ENCODE measurements at places on chromosomes 3 and 15.

- DNase-seq: no peak
These were observed 26.1 kb upstream of the TM4SF4 start for GRCh38 chr3:149448331-149448831.

GRCh38 chr15:81001152-81002008 lies 657 bp downstream of the TLNRD1 start:
- DNase-seq: peak; percentile 54

DNA sequence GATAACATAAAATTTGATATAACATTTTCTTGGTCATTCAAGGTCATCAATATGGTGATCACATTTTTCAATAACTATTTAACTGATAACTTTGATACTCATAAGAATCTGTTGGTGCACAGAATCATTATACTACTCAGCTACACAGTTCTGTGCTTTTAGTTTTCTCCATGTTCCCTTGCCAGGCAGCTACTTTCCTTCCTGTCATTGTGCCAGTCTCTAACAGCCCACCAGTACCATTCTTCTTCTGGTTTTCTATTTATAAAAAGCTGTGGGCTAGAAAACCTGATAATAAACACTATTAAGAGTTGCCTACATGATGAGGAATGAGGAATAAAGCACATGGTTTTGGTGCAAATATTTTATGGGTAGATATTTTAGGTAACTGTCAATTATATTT lies 77.6 kb downstream of the C3orf80 start:
- DNase-seq: no peak

DNA sequence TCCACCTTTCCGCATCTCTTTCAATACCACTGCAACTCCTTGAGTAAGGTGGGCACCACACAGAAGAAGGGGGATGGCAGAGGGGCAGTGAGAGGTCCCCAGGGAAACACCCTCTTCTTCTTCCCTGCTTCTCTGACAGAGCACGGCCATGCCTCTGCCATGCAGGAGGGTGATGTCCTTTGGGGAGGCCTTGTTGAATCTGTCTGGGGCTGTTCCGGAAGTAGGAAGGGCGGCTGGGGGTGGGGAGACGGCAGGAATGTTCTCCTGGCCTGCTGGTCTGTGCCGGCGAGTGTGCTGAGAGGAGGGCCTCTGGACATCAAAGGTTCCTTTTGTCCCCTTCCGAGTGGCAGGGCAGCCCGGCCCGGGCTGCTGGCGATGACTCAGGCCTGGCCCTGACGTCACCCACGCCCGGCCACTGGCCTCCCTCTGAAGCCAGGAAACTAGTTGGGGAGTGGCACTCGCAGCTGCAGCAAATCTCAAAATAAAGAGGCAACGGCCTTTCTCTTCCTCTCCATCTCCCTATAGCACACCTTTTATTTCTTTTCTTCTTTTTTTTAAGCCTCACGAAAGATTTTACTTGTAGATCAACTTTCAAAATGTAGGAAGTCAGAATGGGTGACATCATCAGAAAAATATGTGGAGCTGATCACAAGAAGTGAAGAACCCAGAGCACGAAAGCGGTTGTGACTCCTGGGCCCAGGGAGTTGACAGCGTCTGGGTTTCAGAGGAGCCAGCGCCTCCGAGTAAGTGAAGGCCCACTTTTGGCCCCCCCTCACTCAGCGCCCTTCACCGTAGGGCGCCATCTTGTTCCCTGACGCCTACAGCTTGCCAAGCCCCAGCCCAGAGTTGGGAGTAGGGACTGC lies at the start of gene ZBTB38:
TSS of gene ZBTB38 (plus strand) at position 443 of the 863 bp plus-strand sequence. CDS start 73,885 bp downstream, outside the sequence.
- no peak for DNase-seq

GRCh38 chr3:124316034-124316287 lies 324.0 kb upstream of the ROPN1 start:
- no peak for DNase-seq

DNA sequence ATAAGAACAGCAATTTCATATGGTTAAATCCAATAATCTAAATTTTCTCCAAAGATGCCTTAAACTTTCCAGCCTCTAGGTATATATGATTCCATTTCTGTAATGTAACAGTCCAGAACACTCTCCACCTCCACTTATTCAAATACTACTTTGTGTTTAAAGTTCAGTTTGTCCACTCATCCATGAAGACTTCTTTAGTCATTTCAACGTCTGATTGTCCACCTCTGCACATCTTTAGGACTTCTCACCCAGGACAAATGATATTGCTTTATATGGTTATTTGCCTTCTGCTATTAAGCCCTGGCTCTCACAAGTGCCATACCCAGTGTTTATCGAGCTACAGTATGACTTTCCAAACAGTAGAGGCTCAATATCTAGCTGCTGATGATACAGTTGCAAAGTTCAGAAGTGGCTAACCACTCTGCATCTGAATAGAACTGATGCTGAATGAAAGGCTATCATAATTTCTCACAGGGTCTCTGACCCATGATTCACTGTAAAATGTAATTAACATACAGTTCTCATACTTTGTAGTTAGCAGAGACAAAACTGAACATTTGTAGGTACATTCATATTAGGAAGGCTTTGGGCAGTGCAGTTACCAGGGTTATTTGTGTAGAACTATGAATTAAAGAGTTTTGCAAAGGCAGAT lies 93.7 kb upstream of the MBNL1 start:
- no peak for DNase-seq

GRCh38 chr3:32492684-32493436 lies 9.8 kb downstream of the CMTM6 start:
- no peak for DNase-seq

DNA sequence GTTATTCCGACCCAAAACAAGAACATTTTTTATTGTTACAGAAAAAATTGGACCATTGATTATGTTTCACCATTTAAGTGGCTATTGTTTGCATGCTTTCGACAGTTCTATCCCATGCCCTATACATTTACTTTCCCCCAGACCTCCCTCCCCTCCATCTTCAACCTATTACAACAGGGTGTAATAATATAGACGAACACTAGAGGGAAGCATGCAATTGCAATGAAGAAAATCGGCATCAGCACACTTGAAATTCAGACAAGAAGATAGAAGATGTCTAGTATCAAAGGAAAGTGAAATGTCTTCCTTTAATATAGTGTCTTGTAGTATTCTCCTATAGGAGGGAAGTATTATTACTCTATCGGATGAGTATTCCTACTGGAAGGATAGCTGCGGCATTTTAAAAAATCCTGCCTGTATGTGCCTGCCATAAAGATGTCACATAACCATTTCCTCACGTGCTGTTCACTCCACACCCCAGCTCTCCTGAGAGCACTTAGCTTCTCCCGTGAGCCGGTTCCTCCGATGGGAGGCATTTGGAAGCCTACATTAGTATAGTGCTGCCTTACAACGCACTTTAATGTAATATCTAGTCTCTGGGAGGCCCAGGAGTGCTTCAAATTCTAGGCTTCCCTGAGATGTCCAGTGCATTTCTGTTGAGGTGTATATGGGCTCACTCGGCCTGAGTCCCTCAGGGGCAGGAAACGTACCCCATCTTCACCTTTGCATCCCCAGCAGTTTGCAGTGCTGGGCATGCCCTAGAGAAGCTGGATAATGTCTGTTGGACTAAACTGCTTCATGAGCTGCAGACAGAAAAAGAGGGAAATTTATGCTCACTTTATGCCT lies 17.8 kb upstream of the ERICH6 start:
- DNase-seq: no peak

- no peak for DNase-seq
These were observed 57.3 kb upstream of the RNF7 start for GRCh38 chr3:141680620-141681389.

DNA sequence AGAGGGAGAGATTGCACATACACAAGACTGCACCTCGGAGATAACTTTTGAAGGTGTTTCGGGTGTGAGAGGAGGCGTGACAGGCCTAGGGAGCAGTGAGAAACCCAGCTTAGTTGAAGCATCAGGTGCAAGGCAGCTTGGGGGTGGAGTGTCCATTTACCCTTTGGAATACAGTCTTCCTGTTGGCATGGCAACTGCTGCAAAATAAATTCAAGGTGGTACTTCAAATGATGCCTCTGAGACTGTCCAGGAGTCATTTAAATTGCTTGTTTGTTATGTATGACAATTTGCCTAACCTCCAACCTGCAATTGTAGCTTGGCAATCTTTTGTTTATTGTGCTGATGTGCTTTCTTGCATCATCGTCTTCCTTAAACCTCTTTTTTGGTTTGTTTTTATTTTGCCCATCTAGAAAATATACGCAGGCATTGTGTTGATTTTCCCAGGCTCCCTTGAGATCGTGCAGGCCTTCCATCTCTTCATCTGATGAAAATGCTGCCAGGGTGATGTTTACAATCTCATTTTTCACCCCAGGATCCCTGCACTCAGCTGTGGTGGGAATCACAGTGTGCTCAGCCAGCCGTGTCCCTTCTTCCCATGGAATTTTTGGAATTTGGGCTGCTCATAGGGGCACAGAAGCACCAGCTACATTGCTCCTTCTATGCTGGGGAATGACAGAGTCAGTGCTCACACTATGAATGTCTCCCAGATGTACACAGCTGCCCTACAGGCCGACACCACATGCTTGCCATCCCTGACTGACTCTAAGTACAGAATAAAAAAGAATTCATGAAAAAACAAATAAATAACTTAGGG lies 583.1 kb upstream of the CFAP20DC start:
- no peak for DNase-seq

GRCh38 chr15:82570721-82571508 lies 30.7 kb upstream of the RPS17 start:
- DNase-seq: no peak

DNA sequence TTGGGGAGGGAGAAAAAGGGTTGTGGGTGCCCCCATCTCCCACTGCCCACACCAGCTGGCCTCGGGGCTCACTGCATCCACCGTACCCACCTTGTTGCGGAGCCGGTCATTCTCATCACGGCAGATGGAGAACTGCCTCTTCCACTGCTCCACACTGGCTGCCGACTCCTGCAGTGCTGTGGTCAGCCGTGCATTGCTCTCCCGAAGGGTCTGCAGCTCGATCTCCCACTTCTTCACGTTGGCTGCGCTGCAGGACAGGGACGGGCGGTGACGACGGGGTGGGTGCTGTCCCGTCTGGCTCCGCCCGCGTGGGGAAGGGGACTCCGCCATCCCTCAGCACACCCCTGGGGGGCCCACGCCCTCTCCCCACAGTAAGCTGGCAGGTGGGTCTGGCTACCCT lies 45.1 kb downstream of the WHAMM start:
- DNase-seq: no peak

- DNase-seq: no peak
These were observed 150.9 kb downstream of the LRRK1 start for GRCh38 chr15:101070024-101070423.

GRCh38 chr15:70328679-70329115 lies 231.0 kb upstream of the TLE3 start:
- DNase-seq: no peak

GRCh38 chr3:166060789-166061479 lies 223.7 kb upstream of the BCHE start:
- no peak for DNase-seq

- no peak for DNase-seq
These were observed 675.6 kb downstream of the TBL1XR1 start for GRCh38 chr3:176521531-176522175.

DNA sequence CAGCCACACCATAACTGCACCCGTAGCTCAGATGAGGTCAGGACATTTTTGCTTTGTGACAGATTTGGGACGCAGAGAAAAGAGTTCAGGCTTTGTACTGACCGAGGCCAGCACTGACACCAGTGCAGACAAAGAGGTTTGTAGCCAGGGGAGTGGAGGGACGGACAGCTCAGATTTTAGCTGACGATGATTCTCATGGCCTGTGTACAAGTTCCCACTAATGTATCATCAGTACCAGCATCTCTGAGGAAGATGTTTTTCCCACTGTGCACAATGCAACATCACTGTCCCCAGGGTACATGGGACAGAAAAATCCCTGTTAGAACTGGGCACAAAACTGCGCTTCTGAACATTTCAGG lies 112.7 kb downstream of the SLCO3A1 start:
- DNase-seq: no peak

GRCh38 chr3:126057936-126058335 lies 26.0 kb downstream of the SLC41A3 start:
- no peak for DNase-seq

GRCh38 chr3:73497646-73498406 lies 126.9 kb downstream of the PDZRN3 start:
- no peak for DNase-seq

- no peak for DNase-seq
These were observed 15.7 kb downstream of the LIPC start for GRCh38 chr15:58447271-58448010.

- no peak for DNase-seq
These were observed 6.4 kb upstream of the TBC1D21 start for GRCh38 chr15:73866881-73867410.

GRCh38 chr15:91258415-91258759 lies 158.3 kb downstream of the SV2B start:
- no peak for DNase-seq

- no peak for DNase-seq
These were observed 57.4 kb downstream of the MRPS25 start for GRCh38 chr3:15007681-15008141.

GRCh38 chr15:71333839-71334238 lies 218.6 kb downstream of the THSD4 start:
- DNase-seq: no peak

GRCh38 chr15:89112341-89112971 lies 24.2 kb downstream of the ABHD2 start:
- DNase-seq: no peak

DNA sequence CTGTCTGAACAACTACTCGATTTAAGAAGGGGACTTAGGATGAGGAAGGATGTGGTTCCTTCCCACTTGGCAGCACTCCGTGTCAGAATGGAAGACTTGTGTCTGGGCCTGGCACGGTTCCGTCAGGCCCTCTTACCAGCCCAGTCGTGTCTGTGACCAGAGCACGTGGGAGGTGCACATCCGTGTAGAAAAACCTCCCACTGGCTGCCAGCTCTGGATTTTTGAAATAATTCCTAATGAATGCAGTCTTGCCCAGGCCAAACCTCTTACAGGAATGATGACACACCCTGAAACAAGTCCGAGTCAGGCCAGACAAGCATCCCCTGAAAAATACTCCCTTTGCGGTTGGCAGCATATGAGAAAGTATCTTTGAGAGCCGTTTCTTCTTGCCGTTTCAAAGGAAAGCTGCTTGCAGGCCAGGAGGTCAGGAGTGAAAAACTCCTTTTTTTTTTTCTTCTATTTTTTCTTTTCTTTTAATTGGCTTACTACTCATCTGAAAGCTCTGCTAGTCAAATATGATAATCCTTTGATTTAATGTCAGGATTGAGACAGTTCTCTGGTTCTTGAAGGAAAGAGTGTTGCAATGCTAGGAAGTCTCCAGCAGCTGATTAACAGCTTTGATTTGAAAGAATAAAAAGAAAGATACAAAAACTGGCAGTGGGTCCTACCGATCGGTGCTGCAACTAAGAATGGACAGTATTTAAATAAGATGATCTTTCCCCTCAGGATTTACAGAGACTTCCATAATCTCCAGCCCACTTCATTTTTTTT lies 19.8 kb downstream of the IL1RAP start:
- no peak for DNase-seq

Data from stimulated activated CD4-positive, alpha-beta T cell treated with anti-CD3 and anti-CD28 coated beads, Interleukin-12 subunit alpha, Interleukin-12 subunit beta, amount 100 ng/mL, for 4 hours (primary cell).